Eye (tissue), 1 donor: ENCODE measurements at places on chromosomes 3 and 15.

DNA sequence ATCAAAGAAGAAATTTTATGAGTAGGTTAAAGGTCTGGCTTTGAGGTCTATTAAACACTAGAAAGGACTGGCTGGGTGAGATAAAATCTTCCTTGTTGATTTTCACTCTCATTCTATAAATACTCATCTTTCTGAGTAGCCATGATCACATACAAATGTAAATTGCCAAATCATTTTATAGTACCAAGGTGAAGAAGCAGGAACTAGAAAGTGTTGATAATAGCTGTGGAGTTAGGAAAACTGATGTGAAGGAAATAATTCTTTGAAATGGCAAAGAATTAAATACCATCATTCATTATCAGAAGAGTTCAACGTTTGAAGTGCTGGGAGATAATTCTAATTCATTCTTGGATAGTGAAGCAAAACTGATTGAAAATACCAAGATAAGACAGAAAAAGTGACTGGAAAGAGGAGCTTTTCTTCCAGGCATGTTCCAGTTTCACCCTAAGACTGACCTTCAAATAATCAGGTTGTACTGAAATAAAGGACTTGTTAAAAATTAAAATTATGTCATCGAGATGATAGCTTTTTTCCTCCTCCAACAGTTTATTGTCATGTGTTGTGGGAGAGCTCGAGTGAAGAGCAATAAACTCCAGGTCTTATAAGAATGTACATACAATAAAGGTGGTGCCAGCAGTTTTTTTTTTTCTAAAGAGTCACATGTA is 17.4 kb downstream of the THBS1 start:
- DNase-seq: no peak

GRCh38 chr15:67433495-67434099 is 87.3 kb upstream of the C15orf61 start:
- peak; percentile 69 for DNase-seq

DNA sequence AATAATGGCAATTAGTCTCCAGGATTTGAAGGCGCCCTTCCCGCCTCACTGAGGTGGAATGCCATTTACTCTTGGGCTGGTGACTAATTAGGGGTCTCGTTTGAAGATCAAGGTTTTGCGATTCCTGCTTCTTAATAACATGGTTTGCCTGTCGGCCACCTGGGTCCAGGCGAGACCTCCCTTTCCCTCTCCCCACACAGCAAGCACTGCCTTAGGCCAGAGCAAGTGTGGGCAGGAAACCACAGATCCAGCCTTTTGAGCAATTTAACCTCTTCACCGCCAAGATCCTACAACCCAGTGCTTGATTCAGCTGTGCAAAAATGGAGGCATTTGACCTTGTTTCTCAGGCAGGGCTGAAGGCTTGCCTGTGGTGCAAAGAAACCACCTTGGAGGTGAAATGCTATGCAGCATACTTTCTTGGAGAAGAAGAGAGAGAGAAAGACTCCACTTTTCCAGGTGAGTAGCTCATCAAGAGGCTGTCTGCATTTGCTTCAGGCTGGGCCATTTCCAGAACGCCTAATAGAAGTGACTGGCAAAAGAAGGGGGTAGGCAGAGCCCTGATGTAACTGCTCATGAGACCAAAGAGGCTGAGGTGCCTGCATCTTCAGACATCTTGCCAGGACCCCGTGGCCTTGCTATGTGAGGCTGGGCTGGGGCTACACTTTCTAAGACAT is 34.1 kb upstream of the WNT5A start:
- peak; percentile 51 for DNase-seq

GRCh38 chr3:59508273-59508672 is 458.4 kb upstream of the CFAP20DC start:
- DNase-seq: no peak

GRCh38 chr3:123092243-123092642 is 25.4 kb downstream of the PDIA5 start:
- DNase-seq: no peak

- DNase-seq: no peak
Observed at GRCh38 chr3:125498630-125499029, 21.4 kb downstream of the SNX4 start.

- no peak for DNase-seq
Observed at GRCh38 chr3:183534249-183534648, 21.3 kb downstream of the KLHL6 start.

DNA sequence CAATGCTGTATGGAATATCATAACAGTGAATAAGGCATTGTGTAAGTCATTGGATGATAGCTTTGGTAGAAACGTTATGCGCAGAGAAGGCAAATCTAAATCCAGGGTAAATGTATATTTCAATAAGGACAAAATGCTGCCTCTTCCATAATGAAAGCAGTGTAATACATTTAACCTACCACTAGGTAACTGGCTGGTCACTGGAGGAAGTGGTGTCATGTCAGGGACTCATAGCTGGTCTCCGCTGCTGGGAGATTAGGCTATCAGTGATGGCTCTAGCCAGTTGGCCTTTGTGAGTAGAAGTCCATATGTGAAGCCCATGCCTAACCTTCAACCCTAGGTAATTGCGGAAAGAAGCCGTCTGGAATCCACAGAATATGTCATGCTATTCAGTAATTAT is 140.9 kb downstream of the NLGN1 start:
- DNase-seq: no peak

GRCh38 chr3:45043728-45044299 is 17.7 kb downstream of the CLEC3B start:
- DNase-seq: no peak

GRCh38 chr3:64454179-64454578 is 228.9 kb upstream of the PRICKLE2 start:
- no peak for DNase-seq

- DNase-seq: no peak
Observed at GRCh38 chr3:149373235-149374125, 4.0 kb downstream of the TM4SF1 start.

GRCh38 chr3:139120086-139121056 is 75.7 kb upstream of the PRR23C start:
- peak; percentile 76 for DNase-seq

- DNase-seq: no peak
Observed at GRCh38 chr15:68023307-68024101, 30.6 kb upstream of the PIAS1 start.

- DNase-seq: peak; percentile 99
Observed at GRCh38 chr15:34209421-34210282, at the start of gene KATNBL1. Gene KATNBL1 (minus strand): TSS chr15:34210096. CDS start chr15:34163676, 46,420 bp downstream.

DNA sequence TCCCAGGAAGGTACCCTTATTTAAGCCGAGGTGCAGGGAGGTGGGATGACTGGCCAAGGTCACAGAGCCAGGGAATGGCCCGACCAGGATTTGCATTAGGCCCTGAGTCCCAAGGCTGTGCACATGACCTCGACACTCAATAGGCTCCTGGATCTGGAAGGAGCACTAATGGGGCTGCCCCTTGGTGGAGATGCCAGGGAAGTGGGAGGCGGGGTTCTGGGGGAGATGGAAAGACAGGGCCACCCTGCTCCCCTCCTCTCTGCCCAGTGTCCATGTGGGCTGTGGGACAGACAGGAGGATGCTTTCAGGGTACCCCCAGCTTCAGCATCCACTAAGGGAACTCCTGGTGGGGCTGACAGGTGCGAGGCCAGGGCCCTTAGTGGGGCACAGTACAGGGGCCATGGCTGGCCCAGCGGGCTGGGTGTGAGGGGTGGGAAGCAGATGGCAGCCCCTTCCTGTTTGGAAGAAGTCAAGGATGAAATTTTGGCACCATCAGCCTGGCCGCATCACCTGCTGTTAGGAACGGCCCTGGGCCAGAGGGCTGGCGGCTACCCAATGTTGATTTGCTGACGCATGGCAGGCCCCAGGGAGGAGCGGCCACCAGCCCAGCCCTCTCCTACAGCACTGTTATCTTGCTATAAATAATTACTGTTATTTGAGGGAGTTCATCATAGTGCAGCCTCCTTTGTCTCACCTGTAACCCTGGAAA is 37.3 kb downstream of the ATP2B2 start:
- DNase-seq: no peak

GRCh38 chr3:78163379-78163778 is 1123.5 kb downstream of the ROBO2 start:
- no peak for DNase-seq

GRCh38 chr15:52804526-52805081 is 14.5 kb upstream of the ONECUT1 start:
- peak; percentile 82 for DNase-seq

DNA sequence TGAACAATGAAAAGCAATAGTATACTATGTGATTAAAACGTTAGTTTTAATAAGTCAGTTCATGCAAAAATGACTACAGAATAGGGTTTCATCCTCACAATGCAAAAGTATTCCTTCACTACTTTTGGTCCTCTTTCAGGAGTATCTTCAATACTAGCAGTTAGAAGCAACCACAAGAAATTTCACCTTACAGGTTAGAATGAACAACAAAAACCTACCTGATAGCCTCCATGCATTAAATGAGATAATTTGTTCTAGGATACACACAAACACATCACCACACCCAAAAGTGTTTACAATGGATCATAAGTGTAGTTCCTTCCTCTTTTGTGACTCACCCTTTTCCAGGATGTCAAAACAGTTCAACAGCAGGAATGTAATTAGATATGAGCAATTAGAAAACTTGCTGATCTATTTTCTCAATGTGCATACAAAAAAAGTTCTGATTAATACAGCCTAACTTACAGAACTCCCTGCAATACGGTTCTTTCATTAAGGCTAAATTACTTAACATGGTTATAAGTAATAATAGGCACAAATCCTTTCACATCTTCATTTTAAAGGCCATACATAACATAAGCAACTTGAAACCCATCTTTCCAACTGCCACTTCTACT is 21.6 kb downstream of the UACA start:
- no peak for DNase-seq

DNA sequence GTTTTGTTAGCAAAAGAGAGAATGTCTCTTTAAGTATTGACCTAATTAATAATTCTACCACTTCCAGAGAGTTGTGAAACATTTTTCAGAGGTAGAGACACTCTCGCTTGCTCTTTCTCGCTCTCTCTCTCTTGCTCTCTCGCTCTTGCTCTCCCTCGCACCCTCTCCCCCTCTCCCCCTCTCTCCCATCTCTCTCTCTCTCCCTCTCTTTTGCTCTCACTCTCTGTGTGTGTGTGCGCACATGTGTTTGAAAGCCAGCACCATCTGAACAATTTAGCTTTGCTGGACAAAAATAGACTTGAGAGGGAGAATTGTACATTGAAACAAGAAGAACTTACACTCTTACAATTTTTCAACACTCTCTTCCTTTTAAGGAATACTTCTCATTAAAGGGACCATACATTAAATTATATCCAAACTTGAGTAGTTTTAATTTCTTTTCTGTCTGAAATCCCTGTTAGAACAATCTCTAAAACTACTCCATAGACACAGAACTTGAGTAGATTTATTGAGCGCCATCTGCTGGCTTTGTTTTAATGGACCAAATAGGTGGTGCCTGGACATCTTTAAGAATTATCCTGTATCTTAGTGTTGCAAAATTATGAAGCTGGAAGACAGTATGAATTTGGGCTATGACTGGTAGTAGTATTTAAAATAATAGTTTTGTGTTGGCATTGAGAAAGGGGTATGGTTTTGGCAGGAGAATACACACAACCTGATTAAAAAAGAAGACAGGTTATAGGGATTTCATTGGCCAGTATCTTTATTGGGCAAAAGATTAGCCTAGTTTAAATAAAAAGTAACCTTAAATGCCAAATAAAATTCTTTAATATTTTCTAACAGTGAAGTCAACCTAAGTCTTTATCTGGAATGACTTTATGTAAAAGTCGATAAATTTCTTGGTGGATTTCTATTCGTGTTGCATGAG is 124.6 kb downstream of the AKAP13 start:
- DNase-seq: peak; percentile 84

- no peak for DNase-seq
Observed at GRCh38 chr3:134325706-134326105, 48.5 kb downstream of the AMOTL2 start.

- peak; percentile 86 for DNase-seq
Observed at GRCh38 chr15:34721802-34722438, 32.9 kb downstream of the GJD2 start.

DNA sequence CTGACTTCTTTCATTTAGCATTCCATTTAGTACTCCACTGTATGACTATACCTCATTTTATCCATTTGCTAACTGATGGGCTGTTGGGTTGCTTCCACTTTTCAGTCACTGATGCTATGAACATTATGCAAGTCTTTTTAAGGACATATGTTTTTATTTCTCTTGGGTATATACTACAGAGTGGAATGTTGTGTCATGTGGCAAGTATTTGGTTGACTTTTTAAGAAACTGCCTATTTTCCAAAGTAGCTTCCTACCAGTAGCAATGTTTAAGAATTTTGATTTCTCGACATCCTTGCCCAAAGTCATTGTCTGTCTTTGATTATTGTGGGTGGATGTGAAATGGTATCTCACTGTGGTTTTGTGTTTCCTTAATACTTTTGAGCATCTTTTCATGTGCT is 110.1 kb upstream of the TPM1 start:
- DNase-seq: no peak

GRCh38 chr3:40930756-40931155 is 268.5 kb upstream of the CTNNB1 start:
- no peak for DNase-seq

DNA sequence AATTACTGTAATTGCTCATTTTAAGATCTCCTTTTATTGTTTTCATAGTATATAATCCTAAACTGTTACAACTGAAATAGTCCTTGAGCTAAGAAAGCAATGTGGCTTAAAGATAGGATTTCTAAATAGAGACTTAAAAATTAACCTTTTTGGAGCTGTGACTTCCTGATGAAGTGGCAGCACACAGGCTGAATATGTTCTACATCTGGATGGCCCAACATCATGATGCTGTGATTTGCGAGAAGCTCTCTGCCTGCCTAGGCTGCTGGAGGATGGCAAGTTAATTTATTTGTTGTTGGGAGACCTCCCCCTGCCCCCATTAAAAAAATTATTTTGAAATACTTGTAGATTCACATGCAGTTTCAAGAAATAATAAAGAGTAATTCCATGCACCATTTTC is 134.5 kb downstream of the IGF1R start:
- DNase-seq: no peak

- DNase-seq: no peak
Observed at GRCh38 chr3:64686446-64686908, 1.3 kb downstream of the ADAMTS9 start.

GRCh38 chr3:128193168-128193567 is 39.9 kb downstream of the EEFSEC start:
- no peak for DNase-seq

DNA sequence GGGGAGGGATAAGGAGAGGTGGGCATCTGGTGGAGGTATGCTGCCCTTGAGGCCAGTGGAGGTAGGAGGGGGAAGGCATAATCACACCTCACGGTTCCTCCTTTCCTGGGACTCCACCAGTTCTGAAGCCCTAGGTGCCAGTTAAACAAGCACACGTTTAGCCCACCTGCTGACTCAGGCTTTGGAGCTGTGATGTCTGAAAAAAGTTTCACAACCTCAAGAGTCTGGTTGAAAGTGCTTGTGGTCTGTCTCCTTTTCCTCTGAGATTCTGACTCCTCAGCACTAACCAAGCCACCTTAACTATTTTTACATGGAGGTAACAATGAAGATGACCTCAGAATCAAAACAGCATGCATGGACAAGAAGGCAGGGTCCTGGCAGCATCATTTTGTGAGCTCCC is 23.0 kb downstream of the HPS3 start:
- DNase-seq: no peak

GRCh38 chr3:151479452-151479851 is 18.6 kb upstream of the IGSF10 start:
- no peak for DNase-seq

GRCh38 chr3:11613851-11614487 is 29.7 kb downstream of the VGLL4 start:
- DNase-seq: peak; percentile 49

GRCh38 chr3:156899951-156900350 is 73.8 kb downstream of the LEKR1 start:
- no peak for DNase-seq
